GM12865 (cell line): ENCODE measurements at places on chromosomes 12 and 14.
A peak's percentile ranks its signal among the peaks of the same experiment; 100 is the strongest.

DNA sequence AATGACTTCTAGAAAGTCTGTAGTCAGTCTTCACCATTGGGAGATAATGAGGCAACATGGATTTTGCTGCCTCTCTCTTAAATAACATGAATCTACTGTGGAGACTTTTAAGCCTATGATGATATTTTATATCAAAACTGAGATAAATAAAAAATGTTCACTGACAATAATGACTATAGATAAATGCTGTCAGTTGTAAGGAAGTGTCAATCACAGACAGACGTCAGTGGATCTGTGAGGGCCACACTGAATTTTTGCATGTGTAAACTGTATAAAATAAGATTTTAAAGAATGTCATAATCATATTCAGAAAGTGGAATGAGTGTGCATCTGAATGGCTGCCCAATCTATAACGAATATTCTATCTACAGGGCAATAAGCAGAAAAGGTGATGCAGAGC lies 364.0 kb downstream of the NRXN3 start:
- no peak for DNase-seq

DNA sequence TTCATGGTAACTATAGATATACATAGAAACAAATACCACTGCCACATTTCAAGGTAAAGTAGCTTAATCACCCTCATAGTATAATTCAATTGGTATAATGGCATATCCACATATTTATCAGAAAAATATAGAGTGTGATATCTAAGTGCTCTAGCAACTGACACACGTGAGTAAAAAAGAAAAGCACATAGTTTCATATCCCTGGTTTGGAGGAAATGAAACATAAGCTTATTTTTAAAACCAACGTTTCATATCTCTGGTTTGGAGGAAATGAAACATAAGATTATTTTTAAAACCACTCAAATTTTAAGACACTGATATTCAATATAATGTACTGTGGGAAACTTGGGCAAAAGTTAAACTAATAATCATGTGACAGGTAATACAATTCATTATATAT lies 2.1 kb downstream of the OR6C70 start:
- peak; percentile 2 for DNase-seq

DNA sequence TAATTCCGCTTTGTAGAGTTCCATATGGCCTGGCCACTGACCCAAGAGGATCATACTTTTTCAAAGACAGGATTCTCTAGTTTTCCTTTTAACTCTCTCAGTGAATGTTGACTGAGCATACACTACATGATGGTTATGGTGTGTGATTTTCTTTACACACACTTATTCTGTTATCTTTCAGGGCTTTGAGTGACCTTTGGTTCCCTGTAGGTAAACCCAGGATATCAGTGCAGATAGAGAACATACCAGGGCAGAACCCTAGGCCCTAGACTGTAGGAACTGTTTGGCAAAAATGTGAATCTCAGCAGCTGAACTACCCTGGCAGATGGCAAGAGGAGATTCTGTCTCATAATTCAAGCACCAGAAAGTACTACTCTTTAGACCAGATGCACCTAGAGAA lies 159.6 kb downstream of the KCNA5 start:
- no peak for DNase-seq

- DNase-seq: no peak
Observed at GRCh38 chr12:24023081-24023480, 73.6 kb upstream of the SOX5 start.

DNA sequence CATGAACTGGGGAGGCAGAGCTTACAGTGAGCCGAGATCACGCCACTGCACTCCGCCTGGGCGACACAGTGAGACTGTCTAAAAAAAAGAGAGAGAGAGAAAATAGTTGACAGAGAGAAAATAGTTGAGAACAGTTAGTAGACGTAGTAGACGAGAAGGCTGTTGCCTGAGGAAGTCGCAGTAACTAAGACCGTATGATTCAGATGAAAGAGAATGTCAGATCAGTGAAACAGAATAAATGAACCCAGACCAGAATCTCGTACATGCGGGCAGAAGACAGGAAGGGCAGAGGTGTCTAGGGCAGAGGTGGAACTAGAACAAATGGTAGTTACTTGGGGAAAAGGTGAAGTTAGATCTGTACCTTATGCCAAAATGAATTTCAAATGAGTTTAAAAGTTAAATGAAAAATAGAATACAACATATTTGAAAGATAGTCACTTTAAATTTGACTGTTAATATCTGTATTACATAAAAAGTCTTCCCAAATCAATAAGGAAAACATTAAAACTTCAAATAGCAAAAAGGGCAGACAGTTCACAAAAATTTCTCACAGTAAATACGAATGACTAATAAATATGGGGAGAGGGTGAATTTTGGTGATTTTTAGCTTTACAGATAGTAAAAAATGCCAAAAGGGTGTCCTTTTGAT lies 17.7 kb downstream of the MDM2 start:
- no peak for DNase-seq

GRCh38 chr14:54621686-54622085 lies 54.8 kb downstream of the SAMD4A start:
- DNase-seq: no peak

- DNase-seq: no peak
Observed at GRCh38 chr14:54712465-54713200, 145.7 kb downstream of the SAMD4A start.

GRCh38 chr14:97572583-97573458 lies 775.6 kb downstream of the VRK1 start:
- no peak for DNase-seq

GRCh38 chr14:101458741-101459550 lies 102.3 kb upstream of the DIO3 start:
- DNase-seq: no peak

DNA sequence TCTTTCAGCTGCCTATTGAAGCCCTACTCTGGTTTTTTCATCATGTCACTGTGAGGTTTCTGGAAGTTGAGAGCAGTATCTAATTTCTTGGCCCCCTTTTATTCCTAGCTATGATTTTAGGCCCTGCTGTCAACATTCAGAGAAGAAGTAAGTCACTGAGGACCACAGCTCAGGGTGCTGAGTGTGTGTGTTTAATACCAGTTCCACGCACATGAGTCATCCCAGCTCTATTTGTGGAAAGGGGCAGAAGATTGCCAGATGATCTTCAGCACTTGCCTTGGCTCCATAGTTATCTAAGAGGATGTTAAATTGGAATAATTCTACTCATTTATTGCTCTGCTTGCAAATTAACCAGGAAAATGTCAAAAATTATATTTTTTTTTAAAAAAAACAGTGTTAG lies 65.5 kb upstream of the SLC38A4 start:
- no peak for DNase-seq

DNA sequence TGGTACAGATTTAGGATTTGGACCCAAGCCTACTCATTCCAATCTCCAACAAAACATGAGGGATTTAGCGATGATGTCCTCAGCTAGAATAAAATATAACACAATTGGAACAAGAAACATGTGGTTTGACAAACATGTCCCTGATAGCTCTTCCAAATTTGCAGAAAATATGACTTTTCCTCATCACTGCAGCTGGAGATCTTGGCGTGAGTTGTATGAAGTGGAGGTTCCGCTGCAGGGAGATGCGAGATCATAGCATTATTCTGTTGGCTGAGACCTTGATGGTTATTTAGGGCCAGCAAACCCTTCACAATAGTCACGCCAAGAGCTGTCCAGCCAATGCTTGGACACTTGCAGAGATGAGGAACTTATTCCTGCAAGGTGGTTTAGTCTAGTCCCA lies 413.4 kb upstream of the TBX3 start:
- no peak for DNase-seq

- no peak for DNase-seq
Observed at GRCh38 chr14:83342590-83342989, 1808.9 kb upstream of the SEL1L start.

GRCh38 chr12:88309546-88309945 lies 167.4 kb downstream of the TMTC3 start:
- no peak for DNase-seq

- no peak for DNase-seq
Observed at GRCh38 chr12:52713960-52714886, 10.9 kb upstream of the KRT77 start.

- DNase-seq: no peak
Observed at GRCh38 chr12:2261708-2262107, 208.9 kb downstream of the CACNA1C start.

DNA sequence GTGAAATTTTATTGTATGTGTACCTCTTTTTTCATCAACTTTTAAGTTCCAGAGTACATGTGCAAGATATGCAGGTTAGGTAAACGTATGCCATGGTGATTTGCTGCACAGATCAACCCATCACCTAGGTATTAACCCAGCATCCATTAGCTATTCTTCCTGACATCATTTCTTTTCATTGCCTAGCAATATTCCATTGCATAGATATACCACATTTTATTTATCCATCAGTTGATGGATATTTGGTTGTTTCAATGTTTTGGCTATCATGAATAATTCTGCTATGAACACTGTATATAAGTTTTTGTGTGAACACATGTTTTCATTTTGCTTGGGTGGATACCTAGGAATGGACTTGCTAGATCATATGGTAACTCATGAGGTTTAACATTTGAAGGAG lies 439.9 kb upstream of the SOX5 start:
- no peak for DNase-seq

- no peak for DNase-seq
Observed at GRCh38 chr14:97107080-97107479, 309.9 kb downstream of the VRK1 start.

DNA sequence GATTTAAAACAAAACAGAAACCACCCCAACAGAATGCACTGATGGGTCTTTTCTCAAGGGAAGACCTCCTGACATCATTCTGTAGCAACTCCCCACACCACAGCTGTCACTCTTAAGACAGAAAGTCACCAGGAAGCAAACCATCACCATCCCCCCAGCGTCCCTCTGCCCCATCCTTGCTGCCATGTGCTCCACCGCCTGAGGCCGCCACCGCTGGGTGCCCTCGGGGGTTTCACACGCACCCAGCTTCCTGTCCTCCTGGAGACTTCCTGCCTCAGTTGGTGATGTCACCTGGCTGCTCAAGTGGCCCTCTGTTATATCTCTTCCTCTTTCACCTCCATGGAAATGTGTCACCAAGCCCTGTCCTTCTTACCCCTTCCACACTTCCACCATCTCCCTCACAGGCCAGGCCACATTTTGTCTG lies 71.4 kb upstream of the GPR68 start:
- peak; percentile 96 for DNase-seq
